ENCODE measurements at places on chromosomes 13 and 19.

GRCh38 chr19:41309180-41310032, 566 bp upstream of the CCDC97 start:
- no peak for DNase-seq

GRCh38 chr19:45418802-45419201, 4.9 kb downstream of the ERCC1 start:
- no peak for DNase-seq

DNA sequence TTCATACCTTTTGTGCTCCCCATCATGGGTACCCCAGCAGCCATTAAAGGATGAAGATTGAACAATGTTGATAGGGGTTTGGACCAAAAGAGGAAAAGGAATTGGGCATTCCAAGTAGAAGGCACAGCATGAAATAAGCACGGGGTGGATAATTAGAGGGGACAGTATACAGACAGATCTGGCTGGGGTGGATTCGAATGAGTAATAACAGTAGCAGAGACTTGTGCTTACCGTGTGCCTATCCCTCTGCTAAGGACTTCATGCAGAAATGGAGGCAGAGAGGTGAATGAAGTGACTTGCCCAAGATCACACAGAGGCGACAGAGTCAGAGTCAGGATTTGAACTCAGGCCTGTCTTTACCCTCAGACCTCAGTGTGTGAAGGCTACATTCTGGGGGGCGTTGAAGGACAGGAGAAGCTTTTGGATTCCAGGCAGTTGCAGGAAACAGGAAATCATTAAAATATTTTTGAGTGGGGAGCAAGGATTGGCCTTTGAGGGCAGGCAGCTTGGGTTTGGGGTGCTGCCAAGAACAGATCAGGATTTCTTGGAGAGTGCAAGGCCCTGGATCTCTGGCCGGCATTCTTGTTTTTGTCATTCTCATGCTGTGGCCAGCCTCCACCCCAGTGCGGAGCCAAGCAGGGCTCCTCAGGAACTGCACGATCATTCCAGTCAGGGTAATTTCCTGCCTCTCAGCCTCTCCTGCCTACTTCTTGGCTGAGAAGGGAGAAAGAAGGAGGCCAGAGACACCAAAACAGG, 18.7 kb downstream of the PAF1 start:
- DNase-seq, result peak; percentile 90

GRCh38 chr19:34512254-34512822, 30.8 kb downstream of the WTIP start:
- no peak for DNase-seq

DNA sequence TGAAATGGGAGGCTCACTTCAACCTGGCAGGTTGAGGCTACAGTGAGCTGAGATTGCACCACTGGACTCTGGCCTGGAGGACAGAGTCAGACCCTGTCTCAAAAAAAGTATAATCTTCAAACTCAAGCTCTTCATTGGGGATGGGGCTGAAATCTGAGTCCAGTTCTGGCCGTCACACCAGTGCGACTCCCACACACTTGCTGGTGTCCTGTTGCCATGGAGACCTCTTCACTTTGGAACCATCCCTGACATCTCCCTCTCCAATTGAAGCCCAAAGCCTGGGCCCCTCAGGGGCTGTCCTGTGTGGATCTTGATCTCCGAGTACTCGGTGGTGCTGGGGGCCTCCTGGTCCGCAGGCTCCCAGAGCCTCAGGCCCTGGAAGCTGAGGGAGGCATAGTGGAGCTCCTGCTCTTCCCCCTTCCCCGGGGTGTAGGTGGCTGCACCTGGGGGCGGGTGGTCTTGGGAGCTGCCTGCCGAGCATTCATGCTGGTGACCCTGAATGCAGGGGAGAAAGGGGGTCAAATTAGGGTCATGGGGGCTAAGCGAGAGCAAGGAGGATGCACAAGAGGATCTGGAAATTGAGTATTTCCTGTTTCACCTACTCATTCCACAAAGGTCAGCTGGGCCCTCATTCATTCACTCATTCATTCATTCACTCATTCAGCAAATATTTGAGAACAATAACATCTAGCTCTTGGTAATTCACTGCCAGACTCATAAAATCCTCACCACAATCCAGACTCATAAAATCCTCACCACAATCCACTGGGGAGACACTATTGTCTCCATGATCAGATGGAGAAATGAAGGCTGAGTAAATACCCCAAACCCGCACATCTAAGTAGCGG, 11.0 kb downstream of the SIGLEC11 start:
- no peak for DNase-seq

GRCh38 chr19:6687114-6687513, 17.2 kb upstream of the TNFSF14 start:
- no peak for DNase-seq

- no peak for DNase-seq
Measured at GRCh38 chr13:32911506-32911905, 104.7 kb upstream of the KL start.

- DNase-seq, result peak; percentile 20
Measured at GRCh38 chr19:31262725-31263191, 86.5 kb downstream of the TSHZ3 start.

DNA sequence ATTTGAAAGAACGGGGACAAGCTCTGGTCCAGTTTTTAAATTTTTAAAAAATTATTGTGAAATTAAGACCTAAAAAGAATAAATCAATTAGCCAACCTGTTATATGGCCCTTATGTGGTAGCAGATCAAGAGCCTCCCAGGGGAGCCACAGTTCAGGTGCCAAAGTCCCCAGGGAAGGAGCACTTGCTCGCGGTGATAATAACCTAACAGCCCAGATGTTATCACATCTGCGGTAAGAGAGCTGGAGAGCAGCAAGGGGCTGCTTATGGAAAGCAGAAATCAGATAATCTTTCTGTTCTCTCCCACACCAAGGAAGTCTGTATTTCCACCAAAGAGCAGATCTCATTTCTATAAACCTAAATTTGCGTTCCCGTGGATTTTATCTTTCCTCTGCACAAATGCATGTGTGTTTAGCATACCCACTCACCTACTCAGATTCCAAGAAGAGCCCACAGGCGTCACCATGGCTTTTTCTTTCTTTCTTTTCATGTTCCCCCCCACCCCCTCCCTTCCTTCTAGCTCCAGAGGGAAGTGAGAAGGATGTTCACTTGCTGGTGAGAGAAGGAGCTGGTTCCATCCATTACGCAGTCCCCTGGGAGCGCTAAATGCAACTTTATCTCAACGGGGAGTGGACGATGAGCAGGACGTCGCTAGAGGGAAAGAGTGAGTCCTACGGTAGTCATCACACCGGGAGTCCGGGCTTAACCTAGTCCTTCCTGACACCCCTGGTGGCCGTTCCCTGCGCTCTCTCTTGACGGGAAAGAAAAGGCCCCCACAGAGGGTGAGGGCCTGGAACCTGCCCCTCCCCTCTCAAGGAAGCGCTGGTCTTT, 1.6 kb upstream of the POU4F1 start:
- DNase-seq, result no peak

GRCh38 chr13:23320926-23321534, 112.5 kb downstream of the SACS start:
- no peak for DNase-seq

DNA sequence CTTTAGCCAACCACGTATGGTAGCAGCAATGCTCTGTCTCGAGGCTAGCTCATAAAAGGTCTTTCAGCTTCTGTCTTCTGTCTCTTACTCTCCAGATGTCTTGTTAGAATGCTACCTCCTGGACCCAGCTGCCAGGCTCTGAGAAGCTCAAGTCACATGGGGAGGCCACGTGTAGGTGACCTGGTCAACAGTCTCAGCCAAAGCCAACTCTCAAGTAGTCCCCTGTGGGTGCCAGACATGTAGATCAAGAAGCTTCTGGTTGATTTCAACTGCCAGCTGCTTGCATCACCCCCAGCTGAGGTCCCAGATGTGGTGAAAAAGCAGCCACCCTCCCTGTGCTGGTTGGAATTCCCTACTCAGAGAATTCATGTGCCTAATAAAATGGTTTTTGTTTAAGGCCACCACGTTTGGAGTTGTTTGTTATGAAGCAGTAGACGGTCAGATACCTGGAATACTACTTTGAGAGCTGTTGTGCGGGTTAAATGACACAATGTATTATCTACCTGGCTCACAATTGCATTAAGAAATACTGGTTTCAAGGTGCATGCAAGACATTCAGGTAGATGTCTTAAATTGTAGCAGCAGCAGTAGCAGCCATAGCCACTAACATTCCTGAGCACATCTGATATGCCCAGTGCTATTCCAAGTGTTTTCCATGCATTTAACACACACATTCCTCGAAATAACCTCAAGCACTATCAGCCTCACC, 131.0 kb upstream of the RFC3 start:
- DNase-seq, result no peak

DNA sequence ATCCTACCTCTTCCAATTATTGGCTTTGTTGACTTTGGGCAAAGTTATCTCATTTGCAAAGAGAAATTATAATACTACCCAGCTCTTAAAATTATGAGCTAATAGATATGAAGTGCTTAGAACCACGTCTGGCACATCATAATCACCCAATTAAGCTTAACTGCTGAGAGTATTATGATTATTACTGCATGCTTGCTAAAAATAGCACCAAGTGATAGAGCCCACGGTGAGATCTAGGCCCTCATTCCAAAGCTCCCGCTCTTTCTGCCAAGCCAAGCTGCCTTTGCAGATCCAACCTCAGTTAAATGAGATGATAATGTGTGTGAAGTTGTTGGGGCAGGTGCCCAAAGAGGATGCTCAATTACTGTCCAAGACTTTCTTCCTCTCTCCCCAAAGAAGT, 6.5 kb upstream of the EDDM13 start:
- no peak for DNase-seq

GRCh38 chr19:30222428-30222873, 149.7 kb upstream of the ZNF536 start:
- DNase-seq, result no peak

GRCh38 chr13:65468628-65469027, 1761.5 kb downstream of the PCDH9 start:
- DNase-seq, result no peak

- DNase-seq, result no peak
Measured at GRCh38 chr19:45772130-45772840, 3.2 kb upstream of the SIX5 start.

DNA sequence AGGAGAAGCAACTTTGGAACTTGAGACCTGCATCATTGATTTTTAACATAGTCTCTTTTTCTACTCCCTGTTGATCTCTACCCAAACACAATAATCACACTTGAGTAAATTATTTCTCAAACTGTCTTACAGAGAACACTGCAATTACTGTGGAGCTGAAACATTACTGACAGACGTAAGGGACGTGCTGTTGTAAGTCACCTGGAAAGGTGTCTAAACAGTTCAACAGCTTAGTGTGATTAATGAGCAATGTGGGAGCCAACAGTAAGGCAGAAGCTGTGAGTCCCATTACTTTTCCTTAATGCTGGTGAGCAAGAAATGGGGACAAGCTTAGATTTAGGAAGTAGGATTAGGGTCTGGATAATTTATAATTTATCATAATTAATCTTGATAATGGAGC, 265.7 kb downstream of the DLEU7 start:
- no peak for DNase-seq

DNA sequence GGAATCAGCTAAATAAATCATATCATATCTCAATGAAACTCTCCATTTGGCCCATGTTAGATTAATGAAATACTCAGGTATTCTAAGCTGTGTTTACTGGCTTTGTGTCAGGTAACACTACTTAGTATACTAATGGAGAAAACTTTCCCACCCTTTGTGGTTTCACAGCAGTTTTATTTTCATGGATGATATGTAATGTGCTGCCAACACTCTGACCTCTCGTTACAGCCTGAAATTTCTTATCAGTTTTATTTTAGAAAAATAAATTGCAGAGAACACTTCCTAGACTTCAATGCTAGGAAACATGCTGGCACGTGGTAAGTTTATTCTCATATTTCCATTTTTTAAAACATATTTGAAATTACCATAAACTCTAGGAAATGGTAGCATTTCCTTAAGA, 758.9 kb downstream of the LIG4 start:
- no peak for DNase-seq

- peak; percentile 38 for DNase-seq
Measured at GRCh38 chr13:33644581-33645543, 173.1 kb upstream of the RFC3 start.

DNA sequence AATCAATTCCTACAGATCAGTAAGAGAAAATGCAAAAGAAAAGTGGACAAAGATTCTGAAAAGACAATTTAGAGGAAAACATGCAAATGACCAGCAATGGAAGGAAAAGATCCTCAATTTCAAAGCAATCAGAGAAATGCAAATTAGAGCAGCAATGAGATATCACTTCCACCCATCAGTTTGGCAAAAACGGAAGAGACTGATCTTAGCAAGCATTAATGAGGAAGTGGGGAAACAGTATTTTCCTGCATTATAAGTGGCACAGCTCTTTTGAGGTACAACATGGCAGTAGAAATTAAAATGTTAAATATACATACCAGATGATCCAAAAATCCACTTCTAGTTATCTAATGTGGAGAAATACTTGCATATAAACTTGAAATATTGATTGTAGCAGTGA, 69.1 kb upstream of the SLC7A1 start:
- DNase-seq, result no peak

DNA sequence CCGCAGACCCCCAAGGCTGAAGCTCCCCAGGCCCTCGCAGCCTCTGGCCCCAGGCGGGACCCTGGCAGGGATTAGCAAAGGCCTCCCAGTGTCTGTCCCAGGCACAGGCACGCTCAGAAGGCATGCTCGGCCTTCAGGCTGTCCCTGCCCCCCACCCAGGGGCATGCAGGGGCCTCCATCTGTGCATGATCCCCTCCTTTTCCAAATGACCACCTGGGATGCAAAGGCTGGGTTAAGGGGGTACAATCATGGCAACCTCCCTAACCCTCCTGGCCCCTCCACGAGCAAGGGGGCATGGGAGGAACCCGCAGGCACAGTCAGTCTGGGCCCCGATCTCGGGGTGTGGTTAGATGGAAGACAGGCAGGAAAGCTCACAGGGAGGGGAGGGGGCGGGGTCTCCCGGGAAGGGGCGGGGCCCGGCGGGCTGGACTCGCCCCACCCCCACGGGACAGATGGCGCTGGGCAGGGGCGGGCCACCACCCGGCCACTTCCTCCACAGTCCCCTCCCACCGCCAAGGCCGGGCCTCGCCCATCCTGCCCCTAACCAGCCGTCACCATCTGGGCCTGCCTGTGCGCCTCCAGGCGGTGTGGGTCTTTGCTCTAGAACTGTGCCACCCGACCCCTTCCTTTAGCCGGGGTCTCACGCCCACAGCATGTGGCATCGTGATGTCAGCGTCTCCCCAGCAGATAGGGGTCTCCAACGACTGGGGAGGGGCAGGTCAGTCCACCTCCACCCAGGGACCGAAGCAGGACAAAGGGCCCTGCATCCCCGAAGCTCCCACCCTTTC, 7.0 kb upstream of the REXO1 start:
- DNase-seq, result peak; percentile 86

DNA sequence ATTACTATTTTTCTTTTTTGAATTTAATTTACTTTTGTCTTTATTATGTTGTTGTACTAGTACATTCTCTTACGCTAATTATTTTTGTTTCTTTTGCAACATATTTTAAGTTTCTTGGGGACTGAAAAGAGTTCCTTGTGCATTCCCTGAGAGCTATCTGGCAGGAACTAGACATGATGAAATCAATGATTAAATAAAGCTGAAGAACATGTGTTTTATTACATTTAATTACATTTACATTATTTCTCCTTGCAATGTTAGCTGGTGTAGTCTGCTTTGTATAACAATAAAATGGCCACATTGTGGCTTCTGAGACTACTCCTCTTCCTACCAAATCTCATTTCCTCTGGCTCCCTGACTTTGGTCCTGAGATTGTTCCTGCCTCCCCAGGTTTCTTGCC, 244.9 kb downstream of the NDFIP2 start:
- no peak for DNase-seq
